Lung (tissue), 17 donors: ENCODE measurements at places on chromosomes 7 and 10. TPM values are rescaled to one million over a fixed set of nuclear protein-coding genes. Genes with fewer than 3 reads are reported as not detected.

TMEM196 gene
- total RNA-seq = 0.06 TPM

OPALIN gene
- total RNA-seq = not detected

TUBGCP2 gene
- total RNA-seq = 65.9 TPM

GRID1 gene
- total RNA-seq = 1.9 TPM

GRM3 gene
- total RNA-seq = 0.17 TPM

GPR37 gene
- total RNA-seq = 1.1 TPM

ACTR1A gene
- total RNA-seq = 96.0 TPM

JAZF1 gene
- 14.6 TPM for total RNA-seq

CPED1 gene
- 32.3 TPM for total RNA-seq

DPYSL4 gene
- total RNA-seq = 1.5 TPM

TUBAL3 gene
- not detected for total RNA-seq

CYP3A5 gene
- total RNA-seq = 11.0 TPM

GDF2 gene
- not detected for total RNA-seq

PPP1R3C gene
- total RNA-seq = 88.4 TPM

SPOCK2 gene
- 103 TPM for total RNA-seq

WNT8B gene
- not detected for total RNA-seq

TCF7L2 gene
- total RNA-seq = 32.3 TPM

GNGT1 gene
- not detected for total RNA-seq

MRPS17 gene
- total RNA-seq = 12.7 TPM

GBX1 gene
- not detected for total RNA-seq

AQP1 gene
- 655 TPM for total RNA-seq

LRIT1 gene
- total RNA-seq = not detected

TMEM139 gene
- 26.9 TPM for total RNA-seq

SLC18A2 gene
- 0.71 TPM for total RNA-seq

ASL gene
- 85.1 TPM for total RNA-seq

ANKRD2 gene
- 3.1 TPM for total RNA-seq

VSTM4 gene
- 49.4 TPM for total RNA-seq

FAM25A gene
- not detected for total RNA-seq

CPA2 gene
- total RNA-seq = not detected

AKR1C4 gene
- not detected for total RNA-seq

RAMP3 gene
- 47.3 TPM for total RNA-seq

NEUROG3 gene
- total RNA-seq = not detected

PODXL gene
- total RNA-seq = 71.2 TPM
